ENCODE measurements at places on chromosomes 7 and 10.

DNA sequence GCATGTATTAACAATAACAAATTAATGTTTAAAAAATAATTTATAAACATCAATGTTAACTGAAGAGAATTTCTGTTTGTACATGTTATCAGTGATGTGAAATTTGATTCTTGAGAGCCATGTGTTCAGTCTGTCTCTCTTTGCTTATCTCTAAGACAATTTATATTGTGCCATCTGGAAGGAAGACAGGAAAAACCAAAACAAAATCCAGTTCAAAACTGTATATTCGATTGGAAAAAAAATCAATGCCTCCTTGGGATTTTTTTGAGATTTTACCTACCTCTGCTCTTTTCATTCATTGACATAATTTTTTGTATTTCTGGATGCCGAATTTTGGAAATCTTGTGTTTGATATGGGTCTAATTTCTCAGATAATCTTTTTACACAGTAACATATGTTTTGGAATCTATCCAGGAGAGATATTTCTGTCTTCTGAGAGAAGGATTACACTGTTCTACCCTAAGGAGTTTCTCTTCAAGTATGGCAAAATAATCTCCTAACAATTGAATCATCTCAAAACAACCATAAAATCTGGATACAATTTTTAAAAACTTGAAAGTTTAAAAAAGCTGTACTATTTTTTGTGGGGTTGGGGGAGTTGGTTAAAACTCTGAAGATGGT, 311.9 kb upstream of the GNAI1 start:
- no peak for DNase-seq

DNA sequence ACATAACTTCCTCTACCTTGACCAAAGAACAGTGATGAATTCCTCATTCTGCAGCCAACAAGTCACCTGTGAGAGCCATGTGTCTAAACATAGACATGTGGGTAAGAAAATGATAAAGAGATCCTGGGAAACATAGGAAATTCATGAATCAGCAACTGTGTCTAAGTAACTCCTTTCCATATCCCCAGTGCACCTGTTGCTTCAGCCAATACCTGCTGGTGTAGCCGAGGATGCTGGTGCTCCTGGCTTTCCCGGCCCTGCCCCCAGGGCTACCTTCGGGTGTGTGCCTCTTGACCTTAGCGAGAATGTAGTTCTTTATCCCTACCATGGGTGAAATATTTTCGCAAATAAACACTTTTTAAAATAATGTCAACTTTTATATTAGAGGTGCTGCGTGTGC, 114.1 kb downstream of the OR13A1 start:
- no peak for DNase-seq

GRCh38 chr10:96297486-96297885, 6.7 kb upstream of the DNTT start:
- no peak for DNase-seq

DNA sequence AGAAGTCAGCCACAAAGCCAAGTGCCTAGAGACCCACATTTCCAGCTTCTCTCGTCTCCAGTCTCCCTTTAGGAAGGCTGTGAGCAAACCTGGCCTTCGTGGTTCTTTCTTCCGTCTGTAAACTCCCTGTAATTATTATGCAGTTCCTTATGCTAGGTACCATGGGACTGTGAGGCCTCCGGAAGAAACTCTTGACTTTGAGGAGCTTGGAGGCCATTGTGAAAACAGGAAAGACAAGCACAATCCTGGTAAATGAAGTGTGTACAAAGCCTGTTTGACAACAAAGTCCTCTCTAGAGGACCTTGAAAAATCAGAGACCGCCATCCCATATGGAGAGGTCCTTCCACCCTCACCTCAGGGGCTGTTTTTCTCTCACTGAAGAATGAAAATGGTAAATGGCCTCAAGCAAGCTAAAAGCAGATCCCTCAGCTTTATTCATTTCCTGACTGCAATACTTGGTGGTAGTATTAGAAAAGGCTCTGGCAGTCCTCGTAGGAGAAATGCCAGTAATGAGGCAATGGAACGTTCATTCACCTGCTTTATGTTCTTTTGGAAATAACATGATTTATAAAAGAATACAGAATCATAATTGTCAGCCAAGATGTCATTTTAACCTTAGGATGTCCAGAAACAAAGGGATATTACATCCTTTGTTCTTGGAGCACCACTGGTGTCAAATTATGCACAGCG, 926.4 kb downstream of the LRMDA start:
- DNase-seq, result no peak

- DNase-seq, result peak; percentile 46
These were observed 228.9 kb upstream of the TCF7L2 start for GRCh38 chr10:112721080-112721698.

DNA sequence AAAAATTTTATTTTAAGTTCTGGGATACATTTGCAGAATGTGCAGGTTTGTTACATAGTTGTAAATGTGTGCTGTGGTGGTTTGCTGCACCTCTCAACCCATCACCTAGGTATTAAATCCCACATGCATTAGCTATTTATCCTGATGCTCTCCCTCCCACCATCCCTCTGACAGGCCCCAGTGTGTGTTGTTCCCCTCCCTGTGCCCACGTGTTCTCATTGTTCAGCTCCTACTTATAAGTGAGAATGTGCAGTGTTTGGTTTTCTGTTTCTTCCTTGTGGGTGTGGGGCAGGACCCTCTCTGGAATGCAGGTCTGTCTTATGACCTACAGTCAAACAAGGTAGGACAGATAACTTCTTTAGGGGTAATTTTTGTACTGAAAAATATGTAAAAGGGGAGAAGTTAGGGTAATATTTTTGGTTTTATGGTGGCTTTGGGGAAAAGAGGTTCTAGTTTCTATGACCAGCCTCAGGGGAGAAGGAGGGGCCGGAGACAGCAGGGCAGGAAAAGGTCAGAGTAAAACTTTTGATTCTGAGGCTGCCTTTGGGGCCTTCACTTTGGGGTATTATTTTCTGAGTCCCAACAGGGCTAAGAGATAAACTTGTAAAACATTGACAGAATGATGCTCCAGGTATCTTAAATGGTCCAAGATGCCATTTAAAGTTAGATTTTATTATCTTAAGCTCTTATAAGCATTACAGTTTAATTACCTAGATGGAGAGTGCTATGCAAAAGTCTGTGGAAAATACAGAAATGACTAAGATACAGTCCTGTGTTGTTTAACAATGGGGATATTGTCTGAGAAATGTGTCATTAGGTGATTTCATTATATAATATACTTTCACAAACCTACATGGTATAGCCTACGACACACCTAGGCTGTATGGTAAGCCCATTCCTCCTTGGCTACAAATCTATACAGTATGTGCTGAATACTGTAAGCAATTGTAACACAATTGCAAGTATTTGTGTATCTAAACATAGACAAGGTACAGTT, 354.8 kb downstream of the ABCA13 start:
- DNase-seq, result no peak

DNA sequence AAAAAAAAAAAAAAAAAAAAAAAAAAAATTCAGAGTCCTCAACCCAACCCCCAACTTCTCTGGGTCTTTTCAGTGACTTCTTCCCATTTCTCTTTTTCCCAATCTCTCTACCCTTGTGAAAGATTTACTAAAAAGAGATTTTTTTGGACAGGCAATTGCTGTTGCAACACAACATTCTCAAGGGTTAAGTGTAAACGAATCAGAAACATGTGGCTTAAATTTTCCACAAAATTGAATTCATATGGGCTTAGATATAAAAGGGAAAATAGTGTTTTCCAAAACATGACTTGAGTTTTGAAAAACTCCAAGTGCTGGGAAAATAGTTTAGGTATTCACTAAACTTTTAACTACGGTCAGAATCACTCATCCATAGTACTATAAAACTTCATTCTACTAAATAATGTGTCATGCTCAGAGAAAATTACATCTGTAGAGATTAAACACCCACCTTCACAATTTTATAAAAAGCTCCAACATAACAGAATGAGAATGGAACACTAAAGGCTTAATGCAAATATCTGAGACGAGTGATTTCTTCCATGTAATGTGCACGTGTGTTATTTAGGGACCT, 643.1 kb downstream of the PARD3 start:
- peak; percentile 6 for DNase-seq

- no peak for DNase-seq
These were observed 176.5 kb upstream of the ADO start for GRCh38 chr10:62627983-62628382.

- no peak for DNase-seq
These were observed 16.0 kb downstream of the SEMA3C start for GRCh38 chr7:80902716-80903308.
